ENCODE measurements at places on chromosomes 2 and 18.

DNA sequence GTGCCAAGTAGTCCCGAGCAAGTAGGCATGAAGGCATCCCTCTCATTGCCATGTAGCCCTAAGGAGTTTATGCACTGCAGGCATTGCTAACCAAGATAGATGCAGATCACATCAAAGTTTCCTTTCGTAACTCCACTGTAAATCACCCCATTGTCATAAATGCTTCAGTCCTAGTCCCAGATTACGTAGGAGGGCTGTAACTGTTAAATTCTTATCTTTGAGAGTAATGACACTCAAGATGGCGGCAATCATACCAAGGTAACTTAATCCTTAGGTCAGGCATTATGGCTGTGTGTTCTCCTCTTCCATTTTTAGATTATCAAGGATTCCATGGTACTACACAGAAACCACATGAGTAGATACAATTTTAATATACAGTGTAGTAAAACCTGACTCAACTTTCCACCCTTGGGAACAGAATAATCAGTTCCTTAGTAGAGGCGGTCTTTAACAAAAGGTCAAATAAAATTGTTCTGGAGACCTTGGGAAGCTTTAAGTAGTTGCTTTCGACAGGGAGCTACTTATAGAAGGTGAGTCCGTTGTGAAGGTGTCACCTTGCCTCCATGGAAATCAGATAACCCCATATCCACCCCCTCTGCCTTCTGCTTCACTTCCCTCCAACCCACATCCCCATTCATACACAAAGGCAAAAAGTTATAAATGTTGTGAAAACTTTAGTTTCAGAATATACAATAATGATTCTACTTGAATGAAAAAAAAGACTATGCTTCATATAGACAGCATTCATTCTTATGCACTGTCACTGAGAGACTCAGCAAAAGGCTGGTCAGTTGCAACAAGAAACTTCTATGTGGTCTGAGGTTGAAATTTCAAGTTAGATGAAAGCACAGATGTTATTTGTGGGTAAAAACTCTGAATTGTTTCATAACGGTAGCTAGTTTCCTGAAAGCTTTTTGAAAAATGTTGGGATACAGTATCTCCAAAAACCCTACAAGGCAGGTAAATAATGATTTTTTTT lies 64.8 kb upstream of the GALNT5 start:
- no peak for DNase-seq

- no peak for DNase-seq
Observed at GRCh38 chr2:70484086-70484485, 69.5 kb downstream of the TGFA start.

- DNase-seq: no peak
Observed at GRCh38 chr18:39596221-39596620, 2030.6 kb upstream of the CELF4 start.

DNA sequence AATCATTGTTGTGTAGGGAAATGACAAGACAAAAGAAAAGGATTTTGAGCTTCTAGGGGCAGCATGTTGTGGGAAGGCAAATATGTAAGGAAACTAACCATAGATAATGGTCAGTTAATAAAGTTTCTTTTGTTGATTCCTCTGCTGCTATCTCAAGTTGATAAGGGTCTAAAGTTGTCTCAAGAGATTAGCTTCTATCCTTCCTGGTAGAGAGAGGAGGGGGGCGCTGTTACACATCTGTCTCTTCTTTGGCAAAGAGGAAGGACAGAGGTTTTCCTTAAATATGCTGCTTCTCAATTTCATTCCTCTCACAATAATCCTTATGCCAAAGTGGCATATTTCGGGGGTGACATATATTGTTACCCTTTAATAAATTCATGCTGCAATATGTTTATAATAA lies 944.0 kb downstream of the DPP10 start:
- DNase-seq: no peak

GRCh38 chr2:25460261-25460905 lies 118.7 kb upstream of the DNMT3A start:
- no peak for DNase-seq

- DNase-seq: no peak
Observed at GRCh38 chr2:21966139-21966538, 842.4 kb downstream of the TDRD15 start.

DNA sequence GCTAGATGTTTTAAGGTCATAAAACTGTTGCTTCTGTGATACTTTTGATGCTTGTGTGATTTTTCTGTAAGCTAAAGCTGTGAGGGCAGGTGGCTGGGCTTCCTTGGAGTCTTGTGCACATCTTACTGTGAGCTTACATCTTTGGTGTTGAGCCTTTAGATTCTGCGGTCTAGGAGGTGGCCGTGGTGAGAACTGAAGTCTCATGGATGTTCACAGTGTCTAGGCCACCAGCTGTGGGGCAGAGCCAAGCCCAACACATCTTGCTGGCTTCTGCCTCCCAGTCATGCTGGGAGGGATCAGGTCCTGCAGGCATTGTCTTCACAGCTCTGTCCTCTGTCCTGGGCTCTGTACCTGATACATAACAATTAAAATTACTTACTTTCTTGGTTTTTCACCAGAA lies 219.7 kb upstream of the HS6ST1 start:
- DNase-seq: no peak

GRCh38 chr2:175815537-175815936 lies 186.5 kb downstream of the LNPK start:
- DNase-seq: no peak

DNA sequence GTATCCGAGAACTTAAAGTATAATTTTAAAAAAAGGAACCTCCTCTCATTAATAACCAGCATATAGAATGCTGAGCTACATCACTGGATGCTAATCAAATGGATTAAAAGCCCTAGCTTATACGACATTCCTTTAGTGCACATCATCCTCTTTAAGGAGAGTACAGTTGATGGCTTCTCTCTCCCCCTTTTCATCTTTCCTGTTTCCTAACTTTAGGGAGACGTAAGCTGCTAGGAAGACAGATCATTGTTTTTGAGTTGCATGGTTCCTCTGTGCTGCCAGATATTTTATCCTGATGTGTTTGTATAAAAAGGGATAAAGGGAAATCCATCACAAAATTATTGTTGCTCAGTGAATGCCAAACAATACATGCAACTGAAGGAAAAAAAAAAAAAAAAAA lies 94.2 kb downstream of the SLC8A1 start:
- DNase-seq: no peak

DNA sequence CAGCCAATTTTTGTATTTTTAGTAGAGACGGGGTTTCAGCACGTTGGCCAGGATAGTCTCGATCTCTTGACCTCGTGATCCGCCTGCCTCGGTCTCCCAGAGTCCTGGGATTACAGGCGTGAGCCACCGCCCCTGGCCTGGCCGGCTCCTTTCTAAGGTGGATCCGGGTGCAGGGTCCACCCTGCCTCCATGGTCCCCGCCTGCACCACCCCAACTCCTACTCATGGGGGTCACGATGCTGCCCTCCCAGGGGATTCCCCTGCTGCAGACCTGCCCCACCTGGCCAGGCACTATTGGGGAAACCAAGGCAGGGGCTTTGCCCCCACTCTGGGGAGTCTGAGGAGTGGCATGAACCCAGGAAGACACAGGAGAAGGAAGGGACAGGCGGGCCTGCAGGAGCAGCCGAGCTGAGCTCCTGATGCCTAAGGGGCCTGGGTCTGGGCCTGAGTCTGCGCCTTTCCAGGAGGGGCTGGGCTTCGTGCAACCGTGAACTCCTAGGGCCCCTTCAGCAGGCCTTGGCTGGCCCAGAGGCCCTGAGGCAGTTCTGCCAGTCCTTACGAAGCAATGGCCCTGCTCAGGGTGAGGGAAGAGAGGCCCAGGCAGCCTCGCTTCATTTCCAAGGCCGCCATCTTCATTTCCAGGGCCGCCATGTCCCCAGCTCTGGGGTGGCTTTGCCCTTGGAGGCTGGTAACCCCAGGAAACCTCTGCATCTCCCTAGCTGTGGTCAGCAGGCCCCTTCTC lies 67.2 kb upstream of the SMAD7 start:
- DNase-seq: no peak

GRCh38 chr2:79770926-79771325 lies 258.1 kb downstream of the CTNNA2 start:
- DNase-seq: no peak

DNA sequence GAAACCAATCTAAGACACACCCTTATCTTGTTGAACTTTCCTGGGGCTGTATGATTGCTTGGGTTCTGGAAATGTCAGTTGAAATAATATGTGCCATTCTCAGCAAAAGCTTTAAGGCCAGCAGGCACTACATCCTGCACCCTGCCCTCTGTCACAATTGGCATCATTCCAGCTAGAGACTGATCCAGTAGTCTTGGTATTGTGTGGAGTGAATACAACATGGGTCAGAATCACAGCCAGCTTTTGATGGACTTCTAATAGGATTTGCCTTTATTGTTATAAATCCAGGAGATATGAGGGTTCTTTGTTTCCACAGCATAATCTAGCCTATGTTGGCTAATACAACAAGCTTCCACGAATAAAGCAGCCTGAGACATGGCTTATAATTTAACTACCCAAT lies 617.0 kb upstream of the CDH2 start:
- DNase-seq: no peak

GRCh38 chr2:212929116-212929515 lies 222.3 kb downstream of the IKZF2 start:
- no peak for DNase-seq

DNA sequence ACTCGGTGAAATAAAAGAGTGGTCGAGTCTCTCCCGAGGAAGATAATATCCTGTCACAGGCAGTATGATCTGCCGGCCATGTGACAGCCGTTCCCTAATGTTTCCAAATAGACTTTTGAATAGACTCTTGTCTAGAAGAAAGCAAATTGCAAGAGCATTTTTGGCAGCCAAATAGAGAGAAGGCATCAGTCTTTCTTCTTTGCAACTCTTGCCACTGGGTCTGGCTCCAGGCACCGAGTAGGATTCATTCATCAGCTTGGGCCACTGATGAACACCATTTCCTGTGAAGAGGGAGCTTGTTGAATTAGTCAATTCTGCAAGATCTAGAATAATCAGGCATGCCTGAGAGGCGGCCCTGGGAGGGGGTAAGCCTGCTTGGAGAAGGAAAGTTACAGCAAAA lies 165.6 kb downstream of the KLHL29 start:
- no peak for DNase-seq

DNA sequence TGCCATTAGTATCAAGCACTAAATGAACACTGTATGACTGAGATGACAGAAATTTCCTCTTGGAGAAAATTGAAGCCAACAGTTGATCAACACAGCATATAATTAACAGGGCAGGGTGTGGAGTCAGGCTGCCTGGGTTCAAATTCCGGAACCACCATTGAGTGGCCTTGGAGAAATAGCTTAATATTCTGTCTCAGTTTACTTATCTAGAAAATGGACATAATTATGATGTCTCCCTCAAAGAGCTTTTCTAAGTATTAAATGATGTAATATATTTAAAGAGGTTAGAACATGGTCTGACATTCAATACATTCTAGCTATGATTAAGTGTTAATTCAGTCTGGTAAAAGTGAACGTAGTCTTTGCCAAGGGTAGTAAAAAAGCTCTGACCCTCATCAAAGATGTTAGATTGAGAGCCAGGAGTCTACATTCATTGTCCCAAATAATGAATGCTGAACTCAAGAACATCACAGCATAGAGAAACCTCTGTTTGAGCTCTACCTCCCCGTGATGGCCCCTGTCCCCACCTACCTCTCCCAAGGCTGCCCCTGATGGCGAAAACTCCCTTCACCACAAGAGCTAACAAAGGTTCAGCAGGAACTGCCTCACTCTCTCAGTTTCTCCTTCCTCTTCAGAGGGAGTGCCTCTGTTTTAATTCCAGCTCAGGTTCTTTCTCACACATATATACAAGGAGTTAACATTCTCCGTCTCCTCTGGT lies 2.7 kb upstream of the VWA3B start:
- no peak for DNase-seq
